Activated CD4-positive, alpha-beta T cell treated with anti-CD3 and anti-CD28 coated beads, Interleukin-2, amount 50 U/mL, for 16 hours (primary cell): ENCODE measurements at places on chromosomes 2 and 18.

DNA sequence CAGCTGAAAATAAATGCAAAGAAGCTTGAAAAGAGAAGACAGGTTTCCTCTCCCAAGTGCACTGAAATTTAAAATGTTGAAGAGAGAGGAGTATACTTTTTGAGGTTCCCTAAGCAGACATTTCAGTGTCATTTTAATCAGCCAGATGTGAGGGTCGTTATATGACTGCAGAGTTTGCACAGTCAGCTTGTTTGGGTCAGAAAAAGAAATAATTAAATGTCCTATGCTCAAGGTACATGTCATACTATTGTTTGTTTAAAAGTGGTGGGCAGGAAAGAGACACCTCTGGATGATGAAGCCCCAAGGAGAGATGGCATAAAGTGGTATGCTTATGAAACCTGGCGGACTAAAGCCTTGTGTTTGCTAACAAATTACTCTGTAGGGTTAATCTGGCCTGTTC is 55.2 kb downstream of the CCDC85A start:
- no peak for DNase-seq

GRCh38 chr2:33665039-33665438 is 65.9 kb upstream of the FAM98A start:
- no peak for DNase-seq

DNA sequence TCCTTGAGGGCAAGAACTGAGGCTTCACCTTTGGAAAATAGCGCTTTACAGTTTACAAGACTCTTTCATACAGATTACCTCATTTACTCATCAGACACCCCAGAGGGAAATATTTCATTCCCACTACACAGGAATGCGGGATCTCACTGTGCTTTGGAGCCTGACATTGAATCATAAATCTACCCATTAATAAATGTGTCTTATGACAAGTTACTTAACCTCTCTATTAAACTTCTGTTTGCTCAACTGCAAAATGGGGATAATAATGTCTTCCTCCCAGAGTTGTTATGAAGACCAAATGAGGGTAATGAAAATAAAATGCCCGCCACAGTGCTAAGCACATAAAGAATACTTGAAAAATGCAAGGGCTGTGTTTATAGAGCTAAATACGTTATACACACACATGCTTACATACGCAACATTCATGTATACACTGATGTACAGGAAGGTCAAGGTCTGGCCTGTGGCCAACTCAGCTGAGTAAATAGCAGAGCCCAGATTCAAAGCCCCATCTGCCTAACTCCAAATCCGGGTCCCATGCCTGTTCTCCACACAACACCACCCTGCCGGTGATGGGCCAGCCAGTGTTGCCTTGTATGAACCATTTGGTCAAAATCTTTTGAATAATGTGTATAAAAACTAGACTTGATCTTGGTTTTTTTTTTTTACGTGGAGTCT is 77.8 kb upstream of the STPG4 start:
- DNase-seq, result no peak

GRCh38 chr2:85694052-85695025 is at the start of gene GNLY:
GNLY (plus strand) TSS chr2:85694358; CDS start chr2:85694419, 61 bp downstream.
- no peak for DNase-seq

- no peak for DNase-seq
Observed at GRCh38 chr2:16115291-16115690, 174.9 kb downstream of the MYCN start.

- DNase-seq, result no peak
Observed at GRCh38 chr2:40256649-40257048, 195.2 kb downstream of the SLC8A1 start.

GRCh38 chr2:12918835-12919445 is 202.2 kb downstream of the TRIB2 start:
- no peak for DNase-seq

DNA sequence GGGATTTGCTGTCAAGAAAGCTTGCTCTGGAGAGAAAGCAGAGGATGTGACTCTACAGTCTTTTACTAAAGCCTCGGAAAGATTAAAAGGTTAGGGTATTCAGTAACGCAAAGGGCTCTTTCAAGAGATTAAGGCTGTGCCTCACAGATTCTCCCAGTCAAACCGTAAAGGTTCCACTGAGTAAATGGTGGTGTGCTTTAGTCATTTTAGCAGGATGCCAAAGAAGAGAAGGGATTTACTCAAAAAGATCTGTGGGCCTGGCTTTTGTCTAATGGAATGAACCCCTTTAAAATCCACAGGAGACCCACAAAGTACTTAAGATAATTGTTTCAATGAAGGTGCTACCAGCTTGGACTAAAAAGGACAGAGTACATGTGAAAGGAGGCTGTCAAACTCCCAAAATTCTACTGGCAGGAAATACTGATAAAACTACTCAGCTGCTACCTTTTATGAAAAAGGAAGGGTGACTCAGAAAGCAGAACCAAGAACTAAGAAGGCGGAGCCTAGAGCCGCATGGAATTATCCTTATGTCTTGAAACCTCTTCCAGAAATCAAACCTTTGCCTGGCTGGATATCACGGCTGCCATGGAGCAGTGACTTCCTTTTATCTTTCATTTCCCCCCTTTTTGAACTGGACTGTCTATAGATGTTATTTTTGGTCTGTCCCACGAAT is 670.2 kb upstream of the ZEB2 start:
- DNase-seq, result no peak
